ENCODE measurements at places on chromosomes 11 and 22.
A peak's percentile ranks its signal among the peaks of the same experiment; 100 is the strongest.

DNA sequence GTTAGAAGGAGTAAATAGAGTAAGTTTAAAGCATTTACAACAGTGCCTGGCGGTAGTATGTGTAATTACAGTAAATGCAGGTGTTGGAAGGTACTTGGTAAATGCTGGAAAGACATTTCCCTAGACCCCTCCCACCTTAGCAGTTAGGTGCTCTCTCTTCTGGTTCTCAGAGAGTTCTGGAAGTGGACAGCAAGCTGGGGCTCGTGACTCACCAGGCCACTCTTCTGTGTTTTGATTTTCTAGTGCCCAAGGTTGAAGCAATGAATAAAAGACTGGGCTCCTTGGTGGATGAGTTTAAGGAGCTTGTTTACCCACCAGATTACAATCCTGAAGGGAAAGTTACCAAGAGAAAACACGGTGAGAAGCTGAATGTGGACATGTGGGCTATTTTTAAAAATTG is 27.6 kb downstream of the SNU13 start:
- DNase-seq: no peak

DNA sequence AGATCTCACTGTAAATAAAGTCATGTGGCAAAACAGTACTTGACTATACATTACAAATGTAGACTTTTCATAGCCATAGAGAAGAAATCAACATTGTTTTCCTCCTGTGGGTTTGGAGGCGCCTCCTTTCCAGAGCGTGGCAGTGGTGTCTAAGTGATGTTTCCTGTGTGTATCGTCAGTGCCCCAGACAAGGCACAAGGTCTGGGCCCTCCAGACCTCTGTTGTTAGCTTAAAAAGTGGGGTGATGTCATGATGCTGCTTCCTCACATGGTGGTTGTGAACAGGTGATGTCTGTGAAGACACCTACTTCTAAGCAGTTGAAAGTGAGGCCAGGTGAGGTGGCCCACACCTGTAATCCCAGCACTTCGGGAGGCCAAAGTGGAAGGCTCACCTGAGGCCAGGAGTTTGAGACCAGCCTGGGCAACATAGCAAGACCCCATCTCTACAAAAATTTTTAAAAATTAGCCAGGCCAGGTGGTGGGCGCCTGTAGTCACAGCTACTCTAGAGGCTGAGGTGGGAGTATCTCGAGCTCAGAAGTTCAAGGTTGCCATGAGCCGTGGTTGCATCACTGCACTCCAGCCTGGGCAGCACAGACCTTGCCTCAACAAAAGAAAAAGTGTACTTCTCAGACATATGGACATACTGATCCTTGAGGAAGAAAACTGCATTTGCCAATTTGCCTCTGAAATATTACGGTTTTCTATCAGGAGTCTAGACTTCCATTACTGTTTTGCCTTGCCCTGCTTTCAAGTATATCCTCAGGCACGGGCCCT is 15.7 kb downstream of the NUP50 start:
- no peak for DNase-seq

DNA sequence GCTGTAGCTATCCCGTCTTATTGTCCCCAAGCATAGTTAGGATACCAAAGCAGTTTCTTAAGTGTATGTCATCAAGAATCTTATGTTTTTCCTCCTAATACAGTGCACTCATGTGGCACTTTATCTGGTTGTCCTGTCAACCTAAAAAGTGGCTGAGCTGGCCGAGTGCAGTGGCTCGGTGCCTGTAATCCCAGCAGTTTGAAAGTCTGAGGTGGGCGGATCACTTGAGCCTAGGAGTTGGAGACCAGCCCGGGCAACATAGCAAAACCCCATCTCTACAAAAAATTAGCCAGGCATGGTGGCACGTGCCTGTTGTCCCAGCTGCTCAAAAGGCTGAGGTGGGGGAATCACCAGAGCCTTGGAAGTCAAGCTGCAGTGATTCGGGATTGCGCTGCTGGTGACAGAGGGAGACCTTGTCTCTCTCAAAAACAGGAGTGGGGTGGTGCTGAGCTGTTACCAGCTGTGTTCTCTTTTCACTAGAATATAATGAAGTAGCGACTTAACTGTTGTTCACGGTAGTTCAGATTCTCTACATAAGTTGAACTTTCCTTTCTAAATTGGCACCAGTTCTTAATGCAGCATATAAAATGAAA is 48.1 kb downstream of the EP300 start:
- no peak for DNase-seq

DNA sequence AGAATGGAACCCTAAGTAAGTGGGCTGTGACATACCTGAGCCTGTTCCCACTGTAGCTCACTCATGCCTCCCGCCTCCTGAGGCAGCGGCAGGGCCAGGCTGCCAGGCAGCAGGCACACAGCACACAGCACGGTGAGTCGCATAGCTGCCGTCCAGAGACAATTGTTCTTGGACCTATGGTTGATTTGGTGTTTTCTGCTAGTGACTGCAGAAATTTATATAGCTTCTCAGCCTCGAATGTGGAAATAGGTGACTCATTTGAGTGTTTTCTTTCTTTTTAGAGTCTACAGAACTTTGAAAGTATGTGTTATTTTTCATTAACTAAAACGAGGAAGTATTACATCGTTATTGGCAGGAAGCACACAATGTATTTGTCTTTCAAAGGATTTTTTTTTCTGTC is at the start of gene MMP7:
Gene MMP7, minus strand, starts transcription at position 190 of the 400 bp plus-strand sequence. Its CDS starts 47 bp downstream, at position 143.
- no peak for DNase-seq

DNA sequence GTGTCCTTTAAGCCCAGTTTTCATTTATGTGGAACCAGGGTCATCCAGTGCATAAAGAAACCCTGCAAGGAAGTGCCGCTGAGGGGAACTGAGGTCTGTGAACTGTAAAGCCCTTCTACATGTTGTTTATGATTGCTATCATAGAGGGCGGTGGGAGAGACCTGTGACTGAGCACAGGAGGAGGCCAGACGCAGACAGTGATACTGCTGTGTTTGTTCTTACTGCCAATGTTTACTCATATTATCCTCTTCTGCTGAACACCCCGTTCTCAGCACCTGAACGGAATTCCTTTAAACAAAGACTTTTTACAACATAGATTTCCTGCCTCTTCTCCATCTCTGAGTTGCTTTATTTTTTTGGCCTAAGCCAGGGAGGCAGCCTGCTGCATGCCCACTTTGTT is 967 bp upstream of the GALNT18 start:
- no peak for DNase-seq

DNA sequence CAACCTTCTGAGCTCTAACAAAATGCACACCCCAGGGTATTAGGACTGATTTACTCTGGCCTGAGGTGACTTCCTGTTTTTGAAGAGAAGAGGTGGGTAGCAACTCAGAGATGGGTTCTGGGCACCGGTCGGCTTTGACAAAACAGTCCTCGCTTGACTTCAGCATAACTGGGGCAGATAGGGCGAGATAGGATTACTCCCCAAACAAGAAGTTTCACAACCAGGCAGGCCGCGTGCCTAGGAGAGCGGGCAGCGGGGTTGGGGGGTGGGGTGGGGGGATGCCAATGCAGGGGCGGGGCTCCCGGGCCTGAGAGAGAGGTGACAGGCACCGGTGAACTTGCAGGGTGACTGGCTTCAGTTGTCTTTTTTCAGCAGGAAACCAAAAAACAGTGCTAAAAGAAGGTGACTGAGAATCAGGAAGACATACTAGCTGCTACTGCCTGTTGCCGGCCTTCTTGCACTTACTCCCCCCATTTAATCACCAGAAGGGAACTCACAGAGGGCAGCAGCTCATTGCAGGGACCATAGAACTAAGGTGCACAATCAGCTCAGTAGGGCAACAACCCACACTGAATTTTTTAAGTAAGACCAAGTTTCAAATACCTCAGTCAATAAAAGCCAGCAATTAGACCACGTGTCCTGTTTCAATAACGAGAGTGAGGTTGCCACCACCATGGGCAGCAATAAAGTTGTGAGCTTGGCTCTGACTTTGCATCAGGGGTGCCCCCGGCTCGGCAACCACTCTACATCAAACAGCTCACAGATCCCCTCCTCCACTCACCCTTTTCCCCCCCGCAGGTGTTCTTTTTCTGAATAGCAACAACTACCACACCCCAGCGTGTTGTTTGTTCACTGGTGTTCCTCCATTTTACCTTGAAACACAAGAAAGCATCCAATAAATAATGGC is 37.2 kb upstream of the ETS1 start:
- no peak for DNase-seq

DNA sequence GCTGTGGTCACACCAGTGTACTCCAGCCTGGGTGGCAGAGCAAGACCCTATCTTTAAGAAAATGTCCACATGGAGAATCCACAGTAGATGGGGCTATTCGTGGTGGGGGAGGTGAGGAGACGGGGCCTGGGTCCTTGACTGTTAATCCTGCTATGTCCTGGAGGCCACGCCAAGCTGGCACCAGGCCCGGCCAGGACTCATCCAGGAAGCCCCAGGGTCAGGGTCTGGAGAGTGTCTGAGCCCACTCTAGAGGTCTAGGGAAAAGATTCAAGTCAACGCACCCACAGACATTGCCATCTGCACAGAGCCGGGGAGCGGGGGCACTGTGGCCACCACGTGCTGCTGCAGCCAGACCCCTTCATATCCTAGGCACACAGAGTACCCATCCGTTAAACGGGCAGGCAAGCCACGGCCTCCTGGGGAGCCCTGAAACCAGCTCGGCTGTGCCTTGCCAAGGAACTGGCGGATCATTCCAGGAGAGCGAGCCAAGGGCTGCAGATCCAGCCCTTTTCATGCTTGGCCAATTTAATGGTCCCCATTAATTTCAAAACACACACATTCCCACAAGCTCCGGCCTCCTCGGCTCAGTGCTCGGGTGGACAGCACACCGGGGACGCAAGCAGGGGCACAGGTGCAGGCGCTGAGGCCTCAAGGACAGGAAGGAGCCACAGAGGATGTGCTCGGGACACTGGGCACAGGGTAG is 24.7 kb downstream of the MACROD1 start:
- DNase-seq: no peak

- no peak for DNase-seq
Measured at GRCh38 chr11:62127941-62128770, 4.3 kb downstream of the INCENP start.

GRCh38 chr11:43376065-43376464 is 17.3 kb downstream of the TTC17 start:
- DNase-seq: no peak

DNA sequence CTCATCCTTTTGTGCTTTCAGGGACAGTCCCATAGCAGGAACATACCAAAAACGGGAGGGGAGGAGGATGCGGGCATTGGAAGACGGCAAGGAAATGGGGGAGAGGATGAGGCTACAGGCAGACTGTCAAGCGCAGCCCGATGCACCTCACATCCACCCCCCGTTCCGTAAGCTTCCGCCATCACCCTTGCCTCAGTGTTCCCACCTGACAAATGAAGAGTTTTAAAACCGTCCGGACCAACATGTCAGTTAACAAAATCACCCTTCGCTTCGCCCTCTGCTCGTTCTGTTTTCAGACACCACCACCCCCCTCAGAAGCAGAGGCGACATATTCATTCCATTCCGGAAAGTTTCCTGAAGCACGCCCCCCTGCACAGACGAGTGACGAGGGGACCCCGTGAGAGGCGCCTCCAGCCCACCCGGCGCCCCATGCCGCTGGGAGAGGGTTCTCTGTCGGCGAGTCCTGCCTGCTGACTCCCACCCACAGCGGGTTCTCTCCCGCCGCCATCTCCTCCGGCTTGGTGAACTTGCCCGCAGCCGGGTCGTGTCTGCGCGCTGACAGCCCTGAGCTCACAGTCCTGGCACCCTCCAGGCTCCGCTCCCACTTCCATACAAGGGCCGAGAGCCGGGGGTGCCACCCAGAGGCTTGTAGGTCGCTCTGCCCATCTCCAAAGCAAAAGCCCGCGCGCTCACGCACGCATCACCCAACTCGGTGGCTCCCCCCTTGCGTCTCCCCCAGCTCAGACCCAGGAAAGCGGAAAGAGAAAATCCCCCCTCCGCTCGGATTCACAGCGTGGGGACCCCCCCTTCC is 1.5 kb downstream of the IGSF9B start:
- peak; percentile 39 for DNase-seq

DNA sequence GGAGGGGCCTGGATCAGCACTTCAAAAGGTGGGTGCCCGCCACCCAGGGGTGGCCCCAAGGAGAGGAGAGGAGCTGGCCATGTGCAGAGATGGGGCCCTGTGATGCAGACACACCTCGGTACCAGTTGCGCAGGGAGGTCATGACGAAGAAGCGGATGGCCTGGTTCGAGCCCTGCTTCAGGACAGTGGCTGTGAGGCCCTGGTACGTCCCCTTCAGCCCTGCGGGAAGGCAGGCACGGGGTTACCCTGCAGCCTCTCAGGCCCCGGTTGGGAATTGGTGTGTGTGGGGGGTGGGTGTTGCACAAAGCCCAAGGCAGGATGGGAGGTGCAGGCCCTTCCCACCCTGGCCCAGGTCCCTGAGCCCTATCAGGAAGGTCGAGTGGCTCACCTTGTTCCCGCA is 1.8 kb downstream of the SLC25A1 start:
- no peak for DNase-seq

GRCh38 chr11:34180040-34180813 is 74.8 kb downstream of the NAT10 start:
- peak; percentile 69 for DNase-seq

DNA sequence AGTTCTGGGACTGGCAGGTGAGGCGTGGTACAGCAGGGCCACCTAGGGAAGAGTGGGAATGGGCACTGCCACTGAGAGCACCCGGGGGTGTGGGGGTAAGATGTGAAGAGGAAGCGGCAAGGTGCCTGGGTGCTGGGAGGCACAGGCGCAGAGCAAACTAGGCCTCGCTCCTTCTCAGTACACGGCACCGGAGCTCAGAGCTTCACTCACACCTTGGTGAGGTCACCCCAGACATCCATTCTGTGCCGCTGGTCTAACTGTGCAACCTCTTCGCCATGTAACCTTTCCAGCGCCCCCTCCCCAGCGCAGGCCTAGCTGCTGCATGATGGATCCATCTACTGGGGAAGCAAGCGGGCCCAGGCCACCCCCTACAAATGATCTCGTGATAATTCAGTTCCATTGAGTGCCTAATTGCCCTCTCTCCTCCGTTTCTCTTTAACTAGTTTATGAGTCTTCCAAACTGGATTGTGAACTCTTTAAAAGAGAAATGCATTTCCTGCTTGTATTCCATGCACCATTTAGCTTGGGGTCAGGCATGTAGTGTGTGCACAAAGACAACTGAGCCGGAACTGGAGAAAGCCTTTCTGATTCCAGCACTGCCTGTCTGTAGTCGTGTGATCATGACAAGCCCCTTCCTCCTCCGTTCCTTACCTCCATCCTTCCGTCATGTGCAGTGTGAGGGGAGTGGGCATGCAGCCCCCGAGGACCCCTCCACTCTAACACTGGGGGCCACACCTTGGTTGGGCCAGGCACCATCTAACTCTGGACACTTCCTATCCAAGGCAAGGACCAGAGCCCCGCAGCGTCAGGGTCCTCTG is 1475.2 kb downstream of the TBC1D22A start:
- DNase-seq: no peak

DNA sequence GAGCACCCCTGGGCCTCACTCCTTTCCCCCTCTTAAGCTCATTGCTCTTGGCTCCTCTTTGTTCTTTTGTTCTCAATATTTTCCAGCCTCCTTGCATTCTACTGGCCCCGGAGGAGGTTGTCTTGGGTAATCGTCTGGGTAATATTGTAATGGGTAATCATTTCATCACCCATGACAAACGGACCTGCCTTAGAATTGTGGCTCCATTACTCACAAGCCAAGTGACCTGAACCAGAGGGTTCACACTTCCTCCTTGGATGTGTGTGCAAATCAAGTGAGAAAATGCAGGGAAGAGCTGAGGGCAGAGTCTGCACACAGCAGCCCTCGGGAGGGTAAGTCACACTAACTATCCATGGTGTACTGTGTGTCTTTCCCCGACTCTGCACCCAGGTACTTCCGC is 305.0 kb downstream of the BUD13 start:
- no peak for DNase-seq
